Activated CD4-positive, alpha-beta T cell treated with anti-CD3 and anti-CD28 coated beads, Interleukin-2, amount 10 ng/mL, durations not matched to agents 24 days and 14 days (primary cell): ENCODE measurements at places on chromosomes 12 and 14. TPM values are rescaled to one million over a fixed set of nuclear protein-coding genes. Genes with fewer than 3 reads are reported as not detected.
A peak's percentile ranks its signal among the peaks of the same experiment; 100 is the strongest.

Gene KRT73
- total RNA-seq, result 0.09 TPM in 1 of 2 replicates, not detected in the other

GRCh38 chr14:84670796-84671195 lies 859.1 kb upstream of the FLRT2 start:
- no peak for DNase-seq

Gene PA2G4
- 453 and 472 TPM in 2 replicates for total RNA-seq

Gene FGF23
- not detected in 2 replicates for total RNA-seq

DNA sequence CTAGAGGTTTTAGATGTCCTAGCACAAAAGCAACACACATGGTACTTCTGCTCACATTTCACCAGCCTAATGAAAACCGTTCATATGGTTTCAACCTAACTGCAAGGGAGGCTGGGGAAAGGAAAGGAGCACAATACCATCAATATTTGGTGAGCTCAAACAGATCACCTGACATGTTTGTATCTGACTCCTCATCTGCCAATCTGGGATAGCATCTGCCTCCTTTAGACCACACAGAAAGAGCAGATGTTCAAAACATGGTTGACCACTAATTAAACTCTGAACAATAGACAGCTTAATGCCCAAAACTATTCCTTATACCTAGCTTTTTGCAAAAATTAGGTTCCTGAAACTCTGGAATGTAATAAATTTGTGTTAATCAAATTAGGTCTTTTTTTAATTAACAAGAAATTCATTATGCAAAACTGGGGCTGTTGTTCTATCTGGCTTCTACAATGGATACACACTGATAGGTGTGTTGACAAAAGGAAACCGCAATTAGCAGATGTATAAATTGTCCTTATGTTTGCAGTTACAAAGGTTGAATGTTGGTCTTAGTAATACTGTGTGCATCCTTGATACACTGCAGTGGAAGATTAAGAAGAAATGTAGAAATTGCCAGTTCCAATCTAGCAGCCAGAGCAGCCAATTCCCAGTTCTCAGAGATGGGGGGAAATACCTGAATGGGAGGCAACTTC lies 89.3 kb downstream of the DUSP6 start:
- no peak for DNase-seq

- DNase-seq, result peak; percentile 61
These were observed 949 bp downstream of the PLBD2 start for GRCh38 chr12:113359133-113359938.

DNA sequence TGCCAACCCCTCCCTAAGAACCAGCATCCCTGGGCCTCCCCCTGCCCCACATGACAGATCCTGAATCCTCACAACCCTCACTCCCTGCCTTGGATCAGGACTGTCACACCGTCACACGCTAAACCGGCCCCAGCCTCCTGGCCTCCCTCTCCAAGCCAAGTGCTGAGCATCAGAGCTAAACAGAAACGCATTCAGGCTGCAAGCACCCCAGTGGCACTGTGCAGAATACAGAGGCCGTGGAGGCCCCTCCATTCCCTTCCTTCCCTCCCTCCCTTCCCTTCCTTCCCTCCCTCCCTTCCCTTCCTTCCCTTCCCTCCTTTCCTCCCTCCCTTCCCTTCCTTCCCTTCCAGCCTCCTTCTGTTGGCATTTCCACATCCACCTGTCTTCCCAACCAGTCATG lies 12.6 kb downstream of the POLE start:
- DNase-seq, result no peak

DNA sequence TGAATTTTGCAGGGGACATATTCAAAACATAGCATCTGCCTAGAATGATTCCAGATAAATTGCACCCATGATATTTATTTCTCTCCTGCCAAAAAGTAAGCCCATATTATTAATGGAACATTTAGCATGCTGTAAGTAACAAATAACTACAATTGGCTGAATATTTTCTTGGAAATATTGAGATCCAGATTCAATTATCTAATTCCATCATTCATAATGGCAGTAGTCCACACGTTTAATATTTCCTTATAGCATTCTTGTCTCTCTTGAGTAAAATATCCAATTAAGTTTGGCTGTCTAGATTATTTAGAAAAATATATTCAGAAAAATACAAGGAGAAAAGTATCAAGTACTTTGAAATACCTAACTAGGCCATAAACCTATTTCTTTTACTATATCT lies 157.5 kb downstream of the FLRT2 start:
- DNase-seq, result no peak

- no peak for DNase-seq
These were observed 80.4 kb upstream of the DIO3 start for GRCh38 chr14:101480747-101481530.

- DNase-seq, result no peak
These were observed 46.8 kb upstream of the DLK1 start for GRCh38 chr14:100679707-100680438.

DNA sequence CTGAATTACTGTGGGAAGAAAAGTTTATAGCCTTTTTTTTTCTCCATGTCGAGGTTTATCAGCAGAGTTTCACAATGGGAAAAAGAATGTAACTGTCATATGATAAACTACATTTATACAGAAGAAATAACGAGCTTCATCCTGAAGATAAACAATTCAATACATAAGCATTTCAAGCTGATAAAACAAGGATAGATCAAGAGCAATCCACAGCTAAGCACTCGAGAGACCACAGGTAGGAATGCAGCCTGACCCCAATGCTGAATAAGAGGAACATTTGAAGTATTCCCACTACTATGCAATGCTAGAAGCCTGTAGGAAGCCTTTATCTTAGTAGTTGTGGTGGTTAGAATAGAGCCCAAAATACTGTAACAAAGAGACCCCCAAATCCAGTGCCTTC lies 32.6 kb upstream of the DAAM1 start:
- DNase-seq, result no peak
